ENCODE measurements at places on chromosomes 4 and X. TPM values are rescaled to one million over a fixed set of nuclear protein-coding genes. Genes with fewer than 3 reads are reported as not detected.

The HERC6 gene
- total RNA-seq, result 17.1 TPM

The RBMXL3 gene
- not detected for total RNA-seq

The PNMA6E gene
- not detected for total RNA-seq

The USP17L19 gene
- not detected for total RNA-seq

The PDE6B gene
- 13.5 TPM for total RNA-seq

The SLC4A4 gene
- total RNA-seq, result 1.9 TPM

The GAGE13 gene
- not detected for total RNA-seq

The MAGEA9B gene
- total RNA-seq, result not detected

The MYL5 gene
- total RNA-seq, result 22.4 TPM

The PFKFB1 gene
- total RNA-seq, result 0.27 TPM

The FATE1 gene
- total RNA-seq, result not detected

The PRSS12 gene
- total RNA-seq, result not detected

The RBM47 gene
- 3.8 TPM for total RNA-seq

The POLN gene
- 4.0 TPM for total RNA-seq

Measured in T-helper 2 cell treated with Interferon-gamma antibody and Interleukin-4, amounts not matched to agents 100 ng/mL and 5 ng/mL, for 36 hours (primary cell).